Pulmonary artery endothelial cell (primary cell): ENCODE measurements at places on chromosomes 2 and 18.

DNA sequence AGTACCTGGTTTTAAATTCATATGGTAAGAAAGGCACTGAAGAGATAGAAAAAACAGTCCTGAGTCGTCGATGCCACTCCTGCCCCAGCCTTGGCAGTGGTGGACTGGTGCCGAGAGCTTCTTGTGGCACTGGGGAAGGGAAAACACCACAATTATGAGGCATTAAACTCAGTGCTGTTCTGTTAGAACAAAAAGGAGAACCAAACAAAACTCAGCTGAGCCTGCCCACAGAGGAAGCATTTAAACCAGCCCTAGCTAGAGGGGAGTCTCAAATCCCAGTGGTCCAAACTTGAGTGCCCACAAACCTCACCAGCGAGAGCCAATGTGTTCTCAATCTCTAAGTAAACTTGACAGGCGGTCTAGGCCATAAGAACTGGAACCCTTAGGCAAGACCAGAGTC lies 1254.5 kb upstream of the FAM98A start:
- no peak for DNase-seq

GRCh38 chr18:71665131-71665530 lies 879.0 kb downstream of the CBLN2 start:
- DNase-seq = no peak

DNA sequence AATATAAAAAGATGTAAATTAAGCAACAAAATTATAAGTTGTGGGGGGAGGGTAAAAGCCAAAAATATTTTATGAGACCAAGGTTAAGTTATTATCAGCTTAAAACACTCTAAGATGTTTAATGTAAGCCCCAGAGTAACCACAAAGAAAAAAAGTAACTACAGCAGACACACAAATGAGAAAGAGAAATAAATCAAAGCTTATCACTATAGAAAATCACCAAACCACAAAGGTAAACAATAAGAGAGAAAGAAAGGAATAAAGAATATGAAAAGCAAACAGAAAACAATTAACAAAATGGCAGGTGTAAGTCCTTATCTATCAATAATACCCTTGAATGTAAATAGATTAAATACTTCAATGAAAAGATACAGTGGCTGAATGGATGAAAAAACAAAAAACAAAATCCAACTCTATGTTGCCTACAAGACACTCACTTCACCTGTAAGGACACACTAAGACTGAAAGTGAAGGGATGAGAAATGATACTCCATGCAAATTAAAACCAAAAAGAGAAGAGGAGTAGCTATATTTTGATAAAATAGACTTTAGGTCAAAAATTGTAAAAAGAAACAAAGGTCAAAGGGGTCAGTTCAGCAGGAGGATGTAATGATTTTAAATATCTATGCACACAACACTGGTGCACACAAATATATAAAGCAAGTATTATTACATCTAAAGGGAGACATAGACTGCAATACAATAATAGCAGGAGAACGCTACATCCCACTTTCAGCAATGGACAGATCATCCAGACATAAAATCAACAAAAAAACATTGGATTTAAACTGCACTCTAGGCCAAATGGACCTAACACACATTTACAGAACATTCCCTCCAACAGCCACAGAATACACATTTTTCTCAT lies 80.7 kb downstream of the PTPN2 start:
- no peak for DNase-seq

GRCh38 chr18:908758-909724 lies 4.4 kb downstream of the ADCYAP1 start:
- DNase-seq = no peak

- no peak for DNase-seq
Measured at GRCh38 chr2:16637304-16637703, 28.3 kb downstream of the CYRIA start.

DNA sequence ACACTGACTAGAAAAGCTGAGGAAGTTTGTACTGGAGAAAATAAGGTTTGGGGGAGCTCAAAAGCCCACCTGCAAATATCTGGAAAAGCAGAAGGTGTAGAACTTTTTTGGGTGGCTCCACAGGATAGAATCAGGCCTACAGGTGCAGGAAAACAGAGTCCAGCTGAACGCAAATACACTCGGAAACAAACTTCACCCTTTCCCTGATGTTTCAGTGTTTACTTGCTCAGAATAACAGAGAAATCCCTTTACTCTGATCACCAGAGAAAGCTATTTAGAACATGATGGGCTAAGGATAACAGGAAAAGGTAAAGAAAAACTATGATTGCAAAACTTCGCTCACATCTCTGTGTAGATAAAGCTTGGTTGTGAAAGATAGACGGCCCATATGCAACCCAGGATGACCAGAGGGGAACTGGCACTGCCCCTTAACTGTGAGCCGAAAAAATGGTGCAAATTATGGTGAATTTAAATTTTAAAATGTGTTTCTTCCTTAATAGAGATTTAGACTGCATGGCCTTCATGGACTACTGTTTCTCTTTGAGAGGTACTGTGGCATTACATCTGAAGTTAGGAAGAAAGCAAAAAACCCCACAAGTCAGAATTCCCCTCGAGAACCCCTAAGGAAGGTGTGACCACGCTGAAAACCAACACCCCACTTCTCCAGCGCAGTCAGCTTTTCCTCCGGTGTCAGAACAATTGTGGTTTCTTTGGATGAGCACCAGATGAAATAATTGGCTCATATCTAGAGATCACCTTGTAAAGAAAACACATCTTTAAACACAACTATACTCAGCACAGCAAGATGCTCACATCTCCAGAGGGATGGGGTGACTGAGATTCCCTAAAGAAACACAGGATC lies 84.5 kb upstream of the TMEM247 start:
- no peak for DNase-seq

DNA sequence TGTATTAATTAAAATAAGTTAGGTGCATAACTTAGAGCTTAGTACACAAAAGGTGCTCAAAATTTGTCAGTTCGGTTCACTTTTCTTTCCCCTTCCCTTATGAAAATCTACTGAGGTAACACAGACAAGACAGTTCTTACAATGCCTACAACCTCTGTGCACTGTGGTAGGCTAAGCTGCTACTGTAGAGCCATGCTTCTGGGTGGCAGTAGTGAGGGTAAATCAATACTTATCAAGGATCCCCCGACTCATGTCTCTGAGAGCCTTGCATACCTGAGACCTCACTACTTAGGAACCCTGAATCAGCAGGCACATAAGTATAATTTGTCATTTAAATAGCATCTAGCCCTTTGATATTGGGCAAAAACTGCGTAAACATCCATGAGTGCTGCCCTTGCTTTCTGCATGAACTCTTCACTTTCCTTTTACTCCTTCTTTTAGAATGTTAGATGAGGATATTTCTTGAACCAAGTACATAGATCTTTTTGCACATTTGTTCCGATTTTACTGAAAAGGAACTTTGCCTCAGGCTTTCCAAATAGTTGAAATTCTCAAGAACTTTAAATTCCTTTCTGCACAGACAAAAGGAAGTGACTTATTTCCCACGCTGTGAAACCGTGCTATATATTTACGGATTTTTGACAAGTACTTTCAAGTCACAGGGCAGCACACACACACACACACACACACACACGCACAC lies 234.4 kb downstream of the TRIB2 start:
- DNase-seq = peak; percentile 84

GRCh38 chr2:42060028-42060427 lies 12.2 kb downstream of the PKDCC start:
- no peak for DNase-seq

- no peak for DNase-seq
Measured at GRCh38 chr2:44189104-44189503, 20.4 kb downstream of the PPM1B start.

DNA sequence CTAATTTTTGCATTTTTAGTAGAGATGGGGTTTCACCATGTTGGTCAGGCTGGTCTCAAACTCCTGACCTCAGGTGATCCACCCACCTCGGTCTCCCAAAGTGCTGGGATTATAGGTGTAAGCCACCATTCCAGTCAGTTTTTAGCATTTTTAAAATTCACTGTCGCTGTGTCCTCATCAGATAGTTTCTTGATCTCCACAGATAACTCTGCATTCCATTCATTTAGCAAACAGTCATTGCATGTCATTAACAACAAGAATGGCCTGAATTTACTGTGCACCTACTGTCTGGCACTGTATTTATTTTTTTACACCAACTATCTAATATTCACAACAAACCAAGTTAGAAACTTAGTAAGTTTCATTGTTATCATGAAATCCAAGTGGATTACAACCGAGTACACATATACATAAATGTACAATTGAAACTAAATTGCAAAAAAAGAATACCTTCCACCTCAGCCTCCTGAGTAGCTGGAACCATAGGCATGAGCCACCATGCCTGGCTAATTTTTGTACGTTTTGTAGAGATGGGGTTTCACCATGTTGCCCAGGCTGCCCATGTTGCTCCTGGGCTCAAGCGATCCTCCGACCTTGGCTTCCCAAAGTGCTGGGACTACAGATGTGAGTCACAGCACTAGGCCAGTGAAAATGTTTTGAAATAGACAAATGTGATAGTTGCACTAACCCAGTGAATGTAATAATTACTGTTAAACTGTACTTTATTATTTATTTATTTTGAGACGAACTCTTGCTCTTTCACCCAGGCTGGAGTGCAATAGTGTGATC lies 4.3 kb downstream of the MCEE start:
- no peak for DNase-seq

DNA sequence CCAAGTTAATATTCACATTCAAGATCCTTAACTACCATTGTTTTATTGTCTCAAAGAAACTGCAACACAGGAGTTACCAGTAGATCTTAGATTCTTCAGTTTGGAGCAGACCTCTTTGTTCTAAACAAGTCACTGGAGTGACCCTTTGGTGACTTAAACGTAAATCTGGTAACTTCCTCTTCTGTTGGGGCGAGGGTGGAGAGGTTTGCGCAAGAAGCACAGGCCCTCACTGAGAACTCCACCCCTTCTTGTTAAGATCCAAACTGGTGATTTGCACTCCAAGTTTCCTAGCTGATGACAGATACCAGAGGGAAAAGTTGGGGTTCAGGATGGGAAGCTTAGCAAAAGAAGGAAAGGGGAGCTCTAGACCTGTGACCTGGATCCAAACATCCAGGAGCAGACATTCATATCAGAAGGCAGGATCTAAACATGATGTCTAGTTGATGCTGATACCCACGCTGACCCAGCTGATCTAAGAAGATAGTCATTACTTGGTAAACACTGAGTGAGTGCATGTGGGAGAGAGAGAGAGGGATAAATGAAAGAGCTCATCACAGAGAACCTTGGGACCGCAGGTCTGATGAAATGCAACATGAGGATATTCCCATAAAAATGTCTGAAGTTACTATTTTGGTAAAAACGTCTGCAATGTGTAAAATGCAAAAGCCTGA lies 256.0 kb downstream of the CDH20 start:
- DNase-seq = no peak

DNA sequence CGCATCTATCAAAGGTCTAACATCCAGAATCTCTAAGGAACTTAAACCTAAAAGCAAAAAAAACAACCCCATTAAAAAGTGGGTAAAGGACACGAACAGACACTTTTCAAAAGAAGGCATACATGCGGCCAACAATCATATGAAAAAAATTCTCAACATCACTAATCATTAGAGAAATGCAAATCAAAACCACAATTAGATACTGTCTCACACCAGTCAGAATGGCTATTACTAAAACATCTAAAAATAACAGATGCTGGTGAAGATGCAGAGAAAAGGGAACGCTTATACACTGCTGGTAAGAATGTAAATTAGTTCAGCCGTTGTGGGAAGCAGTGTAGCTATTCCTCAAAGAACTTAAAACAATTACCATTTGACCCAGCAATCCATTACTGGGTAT lies 38.0 kb downstream of the PPP3R1 start:
- no peak for DNase-seq

GRCh38 chr2:81648370-81648769 lies 1343.8 kb upstream of the LRRTM1 start:
- DNase-seq = no peak

- peak; percentile 86 for DNase-seq
Measured at GRCh38 chr18:54149078-54149697, 75.3 kb downstream of the MBD2 start.

DNA sequence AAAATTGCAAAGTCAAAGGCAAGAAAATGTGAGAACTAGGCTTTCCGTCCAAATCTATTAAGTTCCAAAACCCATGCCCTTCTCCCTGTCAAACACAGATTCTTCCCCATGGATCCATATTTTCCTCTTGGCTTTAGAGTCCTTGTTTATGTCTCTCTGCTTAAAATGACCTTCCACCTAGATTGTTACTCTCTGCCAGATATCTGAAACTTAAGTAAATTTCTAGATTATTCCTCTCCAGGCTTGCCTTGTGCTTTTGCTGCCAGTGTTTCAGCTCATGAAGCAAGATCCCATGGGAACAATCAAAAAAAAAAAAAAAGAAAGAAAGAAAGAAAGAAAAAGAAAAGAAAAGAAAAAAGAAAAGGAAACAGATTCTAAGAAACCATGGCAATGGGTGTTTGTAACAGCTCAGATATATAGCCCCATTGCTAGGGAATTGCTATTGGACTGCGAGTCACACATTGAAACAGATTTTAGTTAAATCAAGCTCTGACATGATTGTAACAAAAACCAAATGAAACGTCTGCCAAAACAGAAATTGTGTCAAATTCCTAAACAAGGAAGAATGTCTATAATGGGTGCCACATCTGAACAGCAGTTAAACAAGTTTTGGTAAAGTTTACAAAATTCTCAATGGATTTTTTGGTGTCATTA lies 660.7 kb upstream of the CNTNAP5 start:
- no peak for DNase-seq

DNA sequence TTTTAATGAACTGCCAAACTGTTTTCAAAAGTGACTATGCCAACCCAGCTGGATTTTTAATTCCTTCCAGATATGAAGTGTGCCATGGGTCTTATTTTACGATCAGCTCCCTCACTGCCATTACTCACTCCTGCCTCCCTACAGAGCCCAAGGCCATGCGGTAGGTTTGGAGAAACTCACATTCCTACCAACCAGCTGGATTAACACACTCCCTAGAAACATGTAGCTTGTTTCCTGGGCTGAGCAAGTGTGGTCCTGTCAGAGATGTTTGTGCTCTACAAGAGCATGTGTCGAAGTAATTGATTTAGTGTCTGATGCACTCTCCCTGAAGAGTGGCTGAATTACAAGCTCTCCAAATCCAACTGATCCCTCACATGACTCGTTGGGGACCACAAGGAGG lies 82.5 kb downstream of the SPP2 start:
- no peak for DNase-seq

DNA sequence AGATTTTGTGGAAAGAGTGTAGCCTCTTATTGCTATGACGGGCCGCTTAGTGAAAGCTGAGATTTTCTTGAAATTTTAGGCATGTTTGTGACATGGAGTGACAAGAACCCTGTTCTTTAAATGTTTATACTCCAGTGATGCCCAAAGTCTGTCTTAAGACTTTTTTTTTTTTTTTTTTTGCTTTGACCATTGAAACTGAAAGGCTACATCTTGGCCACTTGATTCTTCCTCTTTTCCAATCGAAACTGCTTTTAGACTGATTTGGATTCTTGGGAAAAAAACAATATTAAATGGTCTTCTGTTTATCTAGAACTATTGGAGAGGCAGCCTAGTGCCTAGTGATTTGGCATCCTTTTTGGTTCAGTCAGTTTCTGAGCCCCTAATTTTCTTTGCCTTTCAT lies 2.4 kb upstream of the SLC8A1 start:
- DNase-seq = no peak
